AG09319 (cell line): ENCODE measurements at places on chromosomes 13 and 19.
A peak's percentile ranks its signal among the peaks of the same experiment; 100 is the strongest.

- no peak for DNase-seq
Observed at GRCh38 chr19:4589579-4590410, 30.3 kb upstream of the SEMA6B start.

GRCh38 chr19:3343619-3344502, 22.5 kb upstream of the NFIC start:
- peak; percentile 67 for DNase-seq

DNA sequence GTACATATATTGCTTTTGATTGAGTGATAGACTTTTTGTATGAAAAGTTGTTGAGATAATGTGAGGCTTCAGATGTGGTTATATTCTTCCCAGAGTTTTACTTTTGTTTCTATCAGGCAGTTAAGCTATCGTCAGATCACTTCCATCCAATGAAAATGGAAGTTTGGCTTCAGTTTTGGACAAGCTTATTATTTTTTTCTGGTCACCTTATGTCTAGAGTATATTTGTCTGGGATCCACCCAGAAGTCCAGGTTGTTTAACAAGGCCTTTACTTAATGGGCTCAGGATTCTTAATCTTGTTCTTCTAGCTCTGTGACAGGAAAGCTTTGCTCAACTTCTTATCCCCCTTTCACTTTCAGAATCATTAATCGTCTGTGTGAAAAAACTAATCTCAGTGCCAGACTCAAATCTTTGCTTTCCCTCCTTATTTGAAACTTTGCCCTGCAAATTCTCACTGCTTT, 150.9 kb downstream of the PDS5B start:
- DNase-seq = no peak

GRCh38 chr13:93344048-93344705, 117.6 kb downstream of the GPC6 start:
- DNase-seq = no peak

DNA sequence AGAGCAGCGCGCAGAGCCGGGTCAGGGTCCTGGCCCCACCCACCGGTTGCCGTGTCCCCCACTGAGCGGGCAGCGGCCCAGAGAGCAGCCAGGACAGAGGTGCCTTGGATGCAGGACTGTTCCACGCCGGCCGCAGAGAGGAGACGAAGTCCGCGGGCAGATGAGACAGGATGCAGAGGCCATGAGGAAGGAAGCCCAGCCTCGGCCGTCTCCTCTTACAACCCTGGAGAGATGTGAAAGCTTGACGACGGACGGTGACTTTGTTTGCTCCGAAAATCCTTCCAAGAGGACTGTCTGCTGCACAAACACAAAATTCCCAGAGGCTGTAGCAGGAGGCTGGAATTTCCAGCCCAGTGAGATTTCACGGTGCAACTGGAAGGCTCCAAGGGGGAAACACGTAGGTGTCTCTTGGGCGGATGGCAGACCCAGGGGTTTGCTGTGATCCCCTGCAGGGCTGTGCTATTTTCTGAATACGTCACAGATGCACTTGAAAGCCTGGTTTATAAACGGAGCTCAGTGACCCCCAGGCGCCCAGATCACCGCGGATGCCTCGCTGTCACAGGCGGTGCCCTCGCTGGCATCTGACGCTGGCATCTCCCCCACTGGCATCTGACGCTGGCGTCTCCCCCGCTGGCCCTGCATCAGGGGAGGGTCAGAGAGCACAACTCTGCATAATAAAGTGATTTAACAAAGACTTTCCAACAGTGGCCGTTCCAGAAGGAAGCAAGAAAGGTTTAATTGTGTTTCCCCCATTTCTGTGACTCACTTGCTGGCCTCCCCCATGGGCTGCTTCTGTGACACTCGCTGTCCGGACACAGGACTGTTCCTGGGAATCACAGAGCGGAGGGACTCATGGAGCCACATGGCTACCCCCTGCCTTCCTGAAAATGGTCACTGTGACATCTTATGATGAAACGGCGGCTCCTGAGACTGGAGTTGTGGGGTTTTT, 62.0 kb upstream of the C13orf46 start:
- no peak for DNase-seq

DNA sequence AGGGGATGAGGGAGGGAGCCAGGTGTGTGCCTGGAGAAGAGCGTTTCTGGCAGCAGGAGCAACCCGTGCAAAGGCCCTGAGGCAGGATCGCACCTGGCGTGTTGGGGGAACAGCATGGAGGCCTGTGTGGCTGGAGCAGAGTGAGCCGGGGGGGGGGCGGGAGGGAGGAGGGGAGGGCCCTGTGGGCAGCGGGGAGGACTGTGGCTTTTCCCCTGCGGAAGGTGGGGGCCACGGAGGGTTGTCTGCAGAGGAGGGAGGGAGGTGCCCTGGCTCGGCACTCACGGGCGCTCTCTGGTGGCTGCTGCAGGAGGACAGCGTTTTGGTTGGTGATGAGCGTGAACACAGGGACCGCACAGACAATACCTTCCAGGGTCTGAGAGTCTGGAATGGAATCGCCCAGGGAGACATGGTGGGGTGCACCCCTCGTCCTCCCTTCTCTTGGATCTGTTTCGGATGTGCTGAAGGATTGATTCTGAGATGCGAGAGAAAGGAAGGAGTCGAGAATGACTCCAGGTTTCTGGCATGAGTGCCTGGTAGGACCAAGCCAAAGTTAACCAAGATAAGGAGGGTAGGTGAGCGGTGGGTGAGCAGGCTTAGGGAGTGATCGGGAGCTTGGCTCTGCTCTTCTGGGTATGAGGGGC, 6.5 kb downstream of the RAB11B start:
- DNase-seq = no peak

DNA sequence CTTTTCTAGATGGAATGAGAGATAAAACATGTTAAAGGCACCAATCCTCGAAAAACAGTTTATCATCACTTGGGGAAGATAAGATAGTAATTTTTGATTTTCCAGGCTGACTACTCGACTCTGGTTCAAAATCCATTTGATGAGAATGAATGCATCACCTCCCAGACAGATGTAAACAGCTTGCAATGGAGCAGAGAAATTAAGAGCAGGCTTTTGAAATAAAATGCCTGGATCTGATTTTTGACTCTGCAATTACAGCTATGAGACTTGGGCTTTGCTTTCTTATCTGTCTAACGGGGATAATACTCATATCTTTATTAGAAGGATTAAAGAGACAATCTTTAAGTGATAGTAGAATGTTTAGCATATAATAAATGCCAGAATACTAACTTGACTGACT, 1148.9 kb downstream of the OLFM4 start:
- DNase-seq = no peak

DNA sequence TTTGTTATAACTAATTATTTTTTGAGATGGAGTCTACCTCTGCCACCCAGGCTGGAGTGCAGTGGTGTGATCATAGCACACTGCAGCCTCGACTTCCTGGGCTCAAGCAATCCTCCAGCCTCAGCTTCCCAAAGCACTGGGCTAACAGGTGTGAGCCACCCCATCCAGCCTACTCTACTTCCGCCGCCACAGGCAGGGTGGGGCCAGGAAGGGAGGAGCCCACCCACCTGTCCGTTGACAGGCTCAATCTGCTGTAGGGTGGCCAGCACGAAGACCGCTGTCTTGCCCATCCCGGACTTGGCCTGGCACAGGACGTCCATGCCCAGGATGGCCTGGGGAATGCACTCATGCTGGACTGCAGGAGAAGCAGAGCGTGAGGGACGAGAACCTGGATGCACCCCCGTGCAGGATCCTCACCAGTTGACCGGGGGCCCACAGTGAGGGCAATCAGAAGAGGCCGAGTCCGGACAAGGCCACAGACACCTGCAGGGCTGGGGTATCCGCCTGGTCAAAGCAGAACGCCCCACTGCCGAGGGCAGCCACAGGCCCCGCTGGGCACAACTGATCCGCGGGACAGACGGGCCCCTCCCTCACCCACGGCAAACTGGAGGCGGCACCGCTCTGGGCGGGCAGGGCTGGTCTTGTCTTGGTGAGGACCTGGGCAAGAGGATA, 6.7 kb downstream of the DDX39A start:
- no peak for DNase-seq

GRCh38 chr19:27742041-27742440, 1470.9 kb downstream of the UQCRFS1 start:
- no peak for DNase-seq

DNA sequence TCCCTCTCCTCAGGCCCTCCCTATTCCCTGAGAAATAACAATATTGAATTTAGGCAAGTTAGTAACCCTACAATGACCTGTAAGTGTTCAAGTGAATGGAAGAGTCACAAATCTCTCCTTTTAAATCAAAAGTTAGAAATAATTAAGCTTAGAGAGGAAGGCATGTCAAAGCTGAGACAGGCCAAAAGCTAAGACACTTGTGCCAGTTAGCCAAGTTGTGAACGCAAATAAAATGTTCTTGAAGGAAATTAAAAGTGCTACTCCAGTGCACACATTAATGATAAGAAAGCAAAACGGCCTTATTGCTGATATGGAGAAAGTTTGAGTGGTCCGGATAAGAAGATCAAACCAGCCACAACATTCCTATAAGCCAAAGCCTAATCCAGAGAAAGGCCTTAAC, 120.9 kb downstream of the RBM26 start:
- no peak for DNase-seq

- DNase-seq = no peak
Observed at GRCh38 chr19:33143897-33144405, 12.0 kb downstream of the WDR88 start.

DNA sequence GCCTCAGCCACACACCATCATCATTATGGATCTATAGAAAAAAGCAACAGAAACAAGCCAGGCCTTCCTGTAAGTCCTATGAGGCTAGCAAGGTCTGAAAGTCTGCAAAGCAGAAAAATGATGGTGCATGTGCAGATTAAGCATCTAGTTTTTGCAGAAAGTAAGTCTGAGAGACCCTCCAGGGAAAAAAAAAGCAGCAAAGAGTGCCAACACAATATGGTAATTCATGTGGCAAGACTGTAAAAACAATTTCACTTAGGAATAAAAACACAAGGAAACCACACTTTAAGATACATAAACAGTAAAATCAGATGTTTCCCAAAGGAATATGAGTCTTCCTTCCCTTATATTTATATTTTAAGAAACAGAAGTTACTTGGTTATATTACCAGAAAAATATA, 112.3 kb upstream of the FBXL3 start:
- DNase-seq = no peak

DNA sequence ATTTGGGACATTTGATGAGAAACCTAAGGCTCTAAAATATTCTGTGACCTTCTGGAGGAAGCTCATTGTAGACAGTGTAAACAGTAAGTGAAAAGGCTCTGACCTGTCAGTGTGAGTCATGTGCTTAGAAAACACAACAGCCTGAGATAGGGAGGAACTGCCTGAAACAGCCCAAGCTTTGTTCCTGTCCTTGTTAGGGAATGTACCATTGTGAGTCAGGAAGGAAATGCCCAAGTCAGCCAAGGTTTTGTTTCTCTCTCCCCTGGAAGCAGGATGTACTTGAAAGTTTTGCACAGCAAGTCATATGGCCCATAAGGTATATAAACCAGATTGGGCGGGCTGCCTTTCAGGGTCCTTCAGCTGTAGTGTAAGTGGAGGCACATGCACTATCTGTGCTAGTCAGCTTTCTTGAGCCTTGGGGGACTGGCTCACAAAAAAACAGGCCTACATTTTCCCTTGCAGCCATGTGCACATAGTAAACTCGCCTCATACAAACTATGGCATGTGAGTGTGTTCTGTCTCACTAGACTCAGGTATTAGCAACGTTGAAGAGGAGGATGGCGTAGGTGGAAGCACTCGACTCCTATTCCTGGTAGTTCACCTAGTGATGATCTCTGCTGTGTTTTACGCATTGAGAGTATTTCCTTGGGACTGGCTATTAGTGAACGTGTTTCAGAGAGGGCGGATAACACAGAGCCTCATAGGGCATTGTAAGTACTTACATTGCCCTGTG, 141.2 kb upstream of the KLHL1 start:
- DNase-seq = no peak

GRCh38 chr13:77415253-77416071, 88.6 kb upstream of the MYCBP2 start:
- DNase-seq = peak; percentile 23

DNA sequence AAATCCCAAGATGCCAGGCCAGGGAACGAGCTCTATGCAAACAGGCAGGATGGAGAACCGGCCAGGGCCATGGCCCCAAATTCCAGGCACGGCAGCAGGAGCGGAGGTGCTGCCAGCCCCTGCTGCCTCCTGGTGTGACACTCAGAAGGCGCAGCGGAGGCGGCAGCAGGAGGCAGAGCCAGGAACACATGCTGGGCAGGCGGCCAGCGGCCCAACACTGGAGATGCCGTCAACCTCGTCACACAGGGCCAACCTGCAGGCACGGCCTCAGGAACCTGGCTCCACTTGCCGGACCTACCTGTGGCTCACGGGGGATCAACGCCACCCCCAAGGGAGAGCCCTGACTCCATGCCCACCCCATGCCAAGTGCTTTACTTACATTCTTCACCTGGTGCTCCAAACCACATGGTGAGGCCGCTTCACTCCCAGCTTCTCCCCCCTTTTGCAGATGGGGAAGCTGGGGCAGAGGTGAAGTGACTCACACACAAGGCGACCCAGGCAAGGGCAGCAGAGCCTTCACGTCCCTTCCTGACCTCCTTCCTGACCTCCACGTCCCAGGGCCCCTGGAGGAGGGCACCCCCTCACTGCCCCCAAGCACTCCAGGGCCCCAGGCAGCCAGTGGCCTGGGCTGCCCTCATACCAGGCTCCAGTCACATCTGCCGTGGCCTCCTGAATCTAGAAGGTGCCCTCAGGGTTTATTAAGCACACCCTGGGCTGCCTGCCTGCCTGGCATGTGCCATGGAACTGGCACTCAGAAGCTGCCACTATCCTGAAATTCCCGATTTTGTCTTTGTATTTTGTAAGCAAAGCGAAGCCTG, 43.5 kb downstream of the GGACT start:
- no peak for DNase-seq

GRCh38 chr19:41249707-41250423, 14.3 kb upstream of the HNRNPUL1 start:
- DNase-seq = no peak

DNA sequence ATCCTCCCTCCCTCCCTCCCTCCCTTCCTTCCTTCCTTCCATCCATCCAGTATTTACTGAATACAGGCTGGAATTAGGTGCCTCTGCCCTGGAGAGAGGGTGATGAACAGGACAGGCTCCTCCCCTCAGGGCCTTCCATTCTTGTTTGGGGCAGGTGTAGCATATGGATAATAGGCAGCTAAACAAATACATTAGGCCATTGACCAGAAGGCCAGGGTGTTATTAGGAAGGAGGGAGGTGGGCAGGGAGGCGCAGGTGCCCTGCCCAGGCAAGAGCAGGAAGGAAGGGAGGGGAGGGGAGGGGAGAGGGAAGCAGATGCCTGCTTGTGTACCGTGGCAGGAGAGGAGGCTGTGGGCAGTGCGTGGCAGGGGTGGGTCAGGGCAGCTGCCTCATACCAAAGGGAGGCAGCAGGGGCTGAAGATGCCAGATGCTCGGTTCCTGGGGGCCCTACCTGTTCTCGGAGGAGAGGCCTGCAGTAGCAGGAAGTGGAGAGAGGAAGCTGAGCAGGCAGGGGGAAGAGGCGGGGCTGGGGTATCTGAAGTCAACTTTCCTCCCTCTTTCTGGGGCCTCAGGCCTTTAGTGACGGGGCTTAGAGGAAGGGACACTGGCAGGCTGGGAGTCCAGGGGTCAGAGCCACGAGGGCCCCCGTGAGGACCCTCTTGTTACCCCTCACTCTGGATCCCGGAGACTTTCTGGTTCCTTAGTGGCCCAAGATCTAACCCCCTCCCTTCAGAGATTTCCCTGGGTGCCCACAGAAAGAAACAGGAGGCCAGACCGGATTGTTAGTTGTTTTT, at the start of gene RINL:
Gene RINL (minus strand): TSS at position 495 of the 794 bp plus-strand sequence. CDS start 1,533 bp downstream, outside the sequence.
- DNase-seq = no peak

- no peak for DNase-seq
Observed at GRCh38 chr13:72808917-72809500, 27.1 kb downstream of the PIBF1 start.
